Hypothalamus (tissue), 51 donors: ENCODE measurements at places on chromosomes 1 and 21.

DNA sequence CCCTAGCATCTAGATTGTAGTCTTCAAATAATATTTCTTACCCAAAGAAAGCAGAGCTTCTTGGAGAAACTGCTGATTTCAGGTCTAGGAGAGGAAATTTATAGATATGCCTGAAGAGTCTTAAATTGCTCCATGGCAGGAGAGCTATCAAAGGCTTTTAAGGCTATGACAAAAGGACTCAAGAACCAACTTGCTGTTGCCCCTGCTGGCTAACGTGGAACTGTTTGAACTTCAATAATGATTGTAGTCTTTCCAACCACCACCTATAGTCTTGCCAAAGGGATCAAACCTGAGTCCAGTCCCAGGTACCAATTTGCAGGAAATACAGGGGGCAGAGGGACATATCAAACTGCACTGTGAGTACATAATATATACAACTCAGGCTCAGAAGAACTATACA is 336.2 kb upstream of the ESRRG start:
- DNase-seq: no peak

- DNase-seq: no peak
Observed at GRCh38 chr1:94383966-94384408, 34.2 kb upstream of the ABCD3 start.

- DNase-seq: no peak
Observed at GRCh38 chr1:210978316-210978973, 155.5 kb downstream of the KCNH1 start.

GRCh38 chr1:109527846-109528695 is 11.6 kb upstream of the GPR61 start:
- no peak for DNase-seq

GRCh38 chr1:10530281-10530740 is 55.6 kb downstream of the PEX14 start:
- DNase-seq: no peak

GRCh38 chr1:116826818-116827606 is 72.8 kb downstream of the CD2 start:
- DNase-seq: no peak

GRCh38 chr1:37845786-37846185 is 13.6 kb downstream of the MTF1 start:
- DNase-seq: no peak

DNA sequence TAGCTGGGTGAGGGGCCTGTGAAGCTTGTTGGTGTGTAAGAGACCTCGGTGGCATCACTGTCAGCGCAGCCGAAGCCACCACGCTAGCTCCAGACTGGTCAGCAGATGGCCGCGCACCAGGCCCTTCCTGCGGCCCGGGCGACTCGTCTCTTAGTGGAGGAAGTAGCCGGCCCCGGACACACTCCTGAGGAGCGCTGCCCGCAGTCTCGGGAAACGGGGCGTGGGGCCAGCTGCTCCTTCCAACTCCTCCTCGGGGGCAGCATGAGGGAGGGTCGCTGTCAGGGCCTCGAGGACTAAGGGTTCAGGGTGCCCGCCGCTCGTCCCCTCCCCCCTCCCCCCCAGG is 20.4 kb downstream of the H3-3A start:
- DNase-seq: peak; percentile 62

DNA sequence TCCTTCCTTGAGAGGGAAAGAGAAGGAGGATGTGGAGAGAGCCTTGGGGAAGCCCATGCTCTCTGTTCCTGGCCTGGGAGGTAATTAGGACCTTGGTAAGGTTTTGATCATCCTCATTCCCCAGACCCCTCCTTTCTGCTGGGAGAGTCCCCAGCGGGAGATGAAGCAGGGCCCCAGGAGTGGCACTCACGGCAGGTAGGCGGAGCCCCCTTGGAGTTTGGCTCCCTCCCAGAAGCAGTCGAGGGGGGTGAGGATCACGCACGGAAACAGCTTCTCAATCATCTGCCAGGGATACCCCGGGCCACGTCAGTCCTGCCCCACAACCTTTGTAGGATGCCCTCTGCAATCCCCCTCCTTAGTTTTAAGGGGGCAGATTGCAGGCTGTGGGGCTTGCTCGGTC is 11.5 kb downstream of the PTCH2 start:
- no peak for DNase-seq

- DNase-seq: no peak
Observed at GRCh38 chr1:81547912-81548303, 252.8 kb upstream of the ADGRL2 start.

GRCh38 chr1:35553851-35554250 is 3.4 kb downstream of the KIAA0319L start:
- no peak for DNase-seq

DNA sequence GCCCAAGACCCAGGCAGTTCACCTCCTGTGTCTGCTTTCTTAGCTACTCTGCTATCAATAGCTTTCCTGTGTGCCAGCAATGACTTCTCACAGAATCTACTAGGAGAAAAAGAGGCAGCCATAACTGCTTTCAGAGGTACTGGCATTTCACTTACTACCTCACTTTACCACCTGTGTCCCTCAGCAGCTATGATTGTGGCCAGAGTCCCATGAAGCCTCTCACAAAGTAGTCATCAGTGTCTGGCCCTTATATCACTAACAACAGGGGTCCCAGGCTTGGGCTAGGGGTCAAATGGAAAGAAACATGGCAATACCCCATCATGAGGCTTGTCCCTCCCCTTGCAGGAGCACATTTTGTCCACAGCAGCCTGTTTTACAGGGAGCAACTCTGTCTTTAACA is 62.7 kb upstream of the EPS8L3 start:
- no peak for DNase-seq

DNA sequence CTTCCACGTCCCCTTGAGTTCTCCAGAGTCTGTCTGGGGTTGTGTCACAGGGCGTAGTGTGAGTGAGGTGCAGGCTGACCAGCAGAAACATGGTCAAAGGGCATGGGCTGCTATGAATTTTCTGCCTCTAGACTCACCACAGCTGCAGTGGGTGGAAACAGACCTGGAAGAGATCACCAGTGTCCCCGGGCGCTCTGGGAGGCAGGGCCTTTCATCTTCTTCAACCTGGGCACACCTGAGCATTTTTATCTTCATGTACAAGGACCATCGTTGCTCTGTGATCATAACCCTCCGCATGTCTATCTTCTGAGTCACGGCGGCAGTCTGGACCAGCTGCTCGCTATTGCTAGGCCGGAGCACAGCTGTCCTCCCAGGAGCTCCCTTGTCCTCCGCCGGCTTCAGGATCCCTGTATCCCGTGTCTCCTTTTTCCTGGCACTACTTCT is 29.6 kb downstream of the DEGS1 start:
- DNase-seq: no peak

- no peak for DNase-seq
Observed at GRCh38 chr1:203791498-203791897, 3.9 kb upstream of the ZBED6 start.

- DNase-seq: no peak
Observed at GRCh38 chr1:168141871-168142385, 5.2 kb upstream of the GPR161 start.

GRCh38 chr1:54547601-54548388 is at the start of gene ACOT11:
ACOT11 (plus strand) TSS chr1:54548228; CDS start chr1:54548310, 82 bp downstream.
- peak; percentile 71 for DNase-seq

DNA sequence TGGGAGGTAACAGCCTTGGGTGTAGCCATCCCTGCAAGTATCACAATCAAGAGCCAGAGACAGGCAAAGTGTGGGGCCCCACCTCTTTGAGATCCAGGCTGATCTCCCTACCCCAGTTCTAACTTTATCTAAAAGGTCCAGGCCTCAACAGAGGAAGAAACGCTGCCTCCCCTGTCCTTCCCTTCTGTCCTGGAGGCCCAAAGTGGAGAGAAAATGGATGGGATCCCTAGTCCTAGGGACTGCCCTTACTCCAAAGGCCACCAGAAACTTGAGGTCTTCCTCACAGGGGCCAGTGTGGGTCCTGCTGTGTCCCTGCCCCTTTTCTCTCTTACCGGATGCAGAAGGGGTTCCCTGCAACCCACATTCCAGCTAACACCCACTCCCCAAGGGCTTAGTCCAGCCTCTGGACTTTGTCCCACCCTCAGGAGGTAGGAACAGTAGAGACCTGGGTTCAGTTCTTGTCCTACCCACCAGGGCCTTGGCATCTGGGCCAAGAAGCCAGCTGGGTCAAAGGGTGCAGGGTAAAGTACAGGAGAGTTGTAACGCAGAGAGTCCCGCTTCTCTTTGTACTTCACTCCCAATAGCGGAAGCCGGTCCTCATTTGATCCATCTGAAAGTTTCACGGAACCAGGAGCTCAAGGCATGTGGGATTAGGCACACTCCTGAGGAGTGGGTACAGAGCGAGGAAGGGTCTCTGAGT is 1.9 kb downstream of the HDGF start:
- no peak for DNase-seq

GRCh38 chr1:8004803-8005573 is 21.1 kb downstream of the ERRFI1 start:
- DNase-seq: no peak

- no peak for DNase-seq
Observed at GRCh38 chr21:37098751-37099150, 25.7 kb downstream of the TTC3 start.

DNA sequence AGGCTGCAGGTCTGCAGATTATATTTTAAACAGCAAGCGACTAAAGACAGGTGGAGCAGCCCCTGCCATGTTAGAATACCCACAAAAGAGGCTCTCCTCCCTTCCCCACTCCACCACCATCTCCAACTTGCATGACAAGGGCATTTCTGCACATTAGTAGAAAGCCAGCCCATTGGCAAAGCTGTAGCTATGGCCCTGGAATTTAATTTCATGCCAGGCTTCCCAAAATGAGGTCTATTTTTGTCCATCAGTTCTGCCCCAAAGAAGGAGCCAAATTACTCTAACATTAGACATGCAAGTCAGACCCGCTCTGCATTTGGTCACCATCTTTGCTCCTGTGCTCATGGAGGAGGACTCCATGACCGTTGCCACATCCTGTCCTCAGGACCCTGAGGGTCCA is 115.2 kb downstream of the LAMC2 start:
- DNase-seq: no peak

DNA sequence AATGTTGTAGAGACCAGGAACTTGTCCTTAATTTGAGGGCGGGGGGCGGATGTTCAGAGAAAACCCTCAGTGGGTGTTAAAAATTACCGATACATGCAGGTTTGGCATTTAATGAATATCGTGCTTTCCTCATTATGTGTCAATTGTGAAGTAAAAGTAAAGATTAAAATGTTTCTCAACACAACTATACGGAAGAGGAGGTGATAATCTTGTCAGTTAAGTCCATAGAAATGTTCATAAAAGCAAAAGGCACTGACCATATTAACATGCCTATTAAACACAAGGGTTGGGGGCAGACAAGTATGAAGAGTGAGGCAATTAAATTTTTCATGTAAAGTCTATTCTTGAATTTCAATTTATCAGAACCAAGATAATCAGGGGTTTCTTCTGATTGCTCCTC is 1.3 kb downstream of the BRINP3 start:
- DNase-seq: no peak

GRCh38 chr1:242178924-242179708 is 180.2 kb upstream of the MAP1LC3C start:
- no peak for DNase-seq

DNA sequence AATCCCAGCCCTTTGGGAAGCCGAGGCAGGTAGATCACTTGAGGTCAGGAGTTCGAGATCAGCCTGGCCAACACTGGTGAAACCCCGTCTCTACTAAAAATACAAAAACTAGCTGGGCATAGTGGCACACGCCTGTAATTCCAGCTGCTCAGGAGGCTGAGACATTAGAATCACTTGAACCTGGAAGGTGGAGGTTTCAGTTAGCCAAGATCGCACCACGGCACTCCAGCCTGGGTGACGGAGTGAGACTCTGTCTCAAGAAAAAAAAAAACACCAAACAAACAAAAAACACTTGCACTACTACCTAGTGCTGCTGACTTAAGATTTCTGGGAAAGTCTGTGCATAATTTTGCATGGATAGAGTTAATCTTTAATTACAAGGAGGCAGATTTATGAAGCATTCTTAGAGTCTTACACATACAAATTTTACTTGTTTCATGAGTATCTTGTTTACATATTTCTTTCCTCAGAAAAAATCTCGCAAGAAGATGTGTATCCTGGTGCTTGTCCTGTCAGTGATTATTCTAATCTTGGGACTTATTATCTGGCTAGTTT is 8.7 kb upstream of the PPP1R8 start:
- DNase-seq: no peak

DNA sequence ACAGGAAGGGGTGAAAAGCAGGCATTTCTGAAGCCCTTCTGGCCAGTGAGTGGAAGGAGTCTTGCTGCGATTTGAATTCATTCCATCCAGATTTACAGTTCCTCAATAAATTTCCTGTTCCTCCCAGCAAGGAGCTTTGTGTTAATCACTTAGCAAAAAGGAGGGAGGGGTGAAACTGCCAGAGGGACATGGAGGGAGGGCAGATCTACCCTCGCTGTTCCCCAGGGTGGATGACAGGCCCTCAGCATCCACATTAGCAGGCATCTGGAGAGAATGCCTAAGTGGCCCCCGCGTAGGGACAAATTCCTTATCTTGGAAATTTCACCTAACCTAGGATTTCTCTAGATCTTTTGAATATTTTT is 1.2 kb downstream of the ETV3 start:
- DNase-seq: no peak

DNA sequence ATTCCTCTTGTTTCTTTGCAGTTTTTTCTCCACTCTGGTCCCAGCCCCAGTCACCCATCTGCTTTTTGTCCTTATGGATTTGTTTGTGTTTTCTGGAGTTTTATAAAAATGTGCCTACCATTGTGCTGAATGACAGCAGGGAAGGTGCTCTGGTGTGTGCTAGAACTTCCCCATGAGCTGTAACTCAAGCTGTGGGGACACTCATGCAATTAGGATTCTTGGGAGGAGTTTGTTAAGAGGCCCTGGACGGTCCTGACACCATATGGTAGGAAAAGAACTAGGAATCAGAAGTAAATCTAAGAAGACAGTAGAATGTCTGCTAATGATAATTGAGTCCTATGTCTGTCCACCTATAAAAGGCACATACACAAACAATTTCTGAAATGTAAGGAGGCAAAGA is 27.4 kb downstream of the URB2 start:
- no peak for DNase-seq

DNA sequence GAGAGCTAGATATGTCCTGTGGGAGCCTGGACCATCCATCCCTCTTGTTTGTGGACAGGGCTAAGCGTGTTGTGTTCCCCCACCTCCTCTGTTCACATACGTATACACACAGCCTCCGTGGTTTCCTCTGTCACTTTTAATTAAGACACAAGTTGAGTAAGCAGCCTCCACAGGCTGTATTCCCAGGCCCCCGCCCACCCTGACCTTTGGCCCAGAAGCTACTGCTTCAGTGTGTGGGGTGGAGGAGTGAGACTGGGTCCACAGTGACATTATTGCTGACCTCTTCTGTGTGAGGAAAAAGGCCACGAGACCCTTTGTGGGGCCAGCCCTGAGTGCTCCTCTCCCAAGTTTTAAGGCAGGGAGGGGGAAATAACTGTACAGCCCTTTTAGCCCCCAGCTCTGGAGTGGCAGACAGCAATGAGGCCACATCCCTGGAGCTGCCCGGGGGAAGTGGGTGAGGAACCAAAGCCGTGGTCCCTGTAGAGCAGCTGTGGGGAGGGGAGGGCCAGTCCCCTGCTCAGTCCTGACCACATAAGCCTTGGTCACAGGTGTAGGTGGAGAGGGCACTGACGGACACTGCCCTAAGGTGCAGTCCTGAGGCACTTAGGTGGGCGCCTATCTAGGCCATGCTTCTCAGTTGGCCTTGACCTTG is 4.4 kb downstream of the ELOVL1 start:
- no peak for DNase-seq
